ENCODE measurements at places on chromosomes 7 and 10. TPM values are rescaled to one million over a fixed set of nuclear protein-coding genes. Genes with fewer than 3 reads are reported as not detected.

DNA sequence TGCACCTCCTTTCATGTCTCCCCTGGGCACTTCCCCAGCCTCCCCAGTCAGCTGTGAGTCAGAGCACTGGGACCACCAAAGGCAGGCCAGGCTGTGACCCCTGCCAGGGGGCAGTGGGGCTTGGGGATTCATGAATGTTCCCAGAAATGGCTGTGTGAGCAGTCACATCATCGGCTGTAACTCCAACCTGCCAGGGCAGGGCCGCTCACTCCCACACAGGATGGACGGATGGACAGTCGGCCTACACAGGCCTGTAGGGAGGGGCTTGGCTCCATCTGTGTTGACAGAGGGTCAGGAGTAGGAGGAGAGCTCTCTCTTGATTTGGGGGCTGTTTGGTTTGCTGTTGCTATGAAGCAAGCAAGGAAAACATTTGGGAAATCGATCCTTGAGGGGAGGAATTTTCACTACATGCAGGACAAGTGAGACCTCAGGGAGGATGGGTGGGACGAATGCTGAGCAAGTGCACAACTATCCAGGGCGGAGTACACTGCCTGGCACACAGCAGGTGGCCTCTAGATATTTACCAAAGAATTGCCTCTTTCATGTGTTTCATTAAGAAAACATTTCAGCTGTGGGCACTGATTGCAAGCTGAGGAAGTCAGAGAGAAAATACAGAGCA lies 2.9 kb upstream of the IGFBP1 start:
- DNase-seq = no peak

GRCh38 chr7:92042056-92042737 lies 92.1 kb downstream of the CYP51A1 start:
- peak; percentile 84 for DNase-seq

DNA sequence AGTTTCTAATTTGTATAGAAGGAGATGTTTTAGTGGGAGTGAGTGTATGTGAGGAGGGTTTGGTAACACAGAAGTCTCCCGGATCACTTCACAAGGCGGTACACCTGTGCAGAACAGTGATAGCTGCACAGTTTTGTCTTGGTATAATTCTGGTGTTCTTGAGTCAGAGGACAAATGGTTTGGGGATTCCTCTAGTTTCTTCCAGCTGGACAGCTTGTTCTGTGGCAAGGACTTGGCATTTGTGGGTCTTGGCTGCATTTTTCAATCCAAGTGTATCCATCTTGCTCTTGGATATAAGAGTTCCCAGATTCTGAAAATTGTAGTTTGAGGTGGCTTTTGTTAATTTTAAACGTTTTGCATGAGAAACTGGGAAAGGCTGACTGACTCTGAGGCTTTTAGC lies 135.7 kb downstream of the AHR start:
- DNase-seq = no peak

CACNA2D1 gene
- total RNA-seq = 17.2 TPM

EEF1AKMT2 gene
- total RNA-seq = 12.2 TPM
